ENCODE measurements at places on chromosomes 2 and 18.

GRCh38 chr2:240170354-240170735, 29.9 kb upstream of the OTOS start:
- DNase-seq, result no peak

- DNase-seq, result no peak
Observed at GRCh38 chr2:31312898-31313297, 78.9 kb downstream of the EHD3 start.

DNA sequence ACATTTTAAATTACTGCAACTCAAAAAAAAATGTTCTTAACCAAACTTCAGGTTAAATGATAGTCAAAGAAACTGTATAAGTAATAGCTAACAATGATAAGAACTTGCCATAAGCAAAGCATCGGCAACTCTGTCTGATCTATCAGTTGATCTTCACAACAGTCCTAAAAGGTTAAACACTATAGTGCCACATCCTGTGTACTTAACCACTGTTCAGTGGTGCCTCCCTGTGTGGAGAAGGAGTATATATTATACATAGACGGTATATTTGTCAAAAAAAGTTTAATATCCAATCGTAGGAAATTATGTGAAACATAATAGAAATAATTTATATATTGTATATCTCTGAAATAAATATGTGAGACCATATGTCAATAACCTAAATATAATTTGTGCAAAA, 13.0 kb downstream of the DTNA start:
- DNase-seq, result no peak

- no peak for DNase-seq
Observed at GRCh38 chr18:58842978-58843687, 21.5 kb upstream of the ZNF532 start.

- DNase-seq, result no peak
Observed at GRCh38 chr2:7262727-7263126, 345.5 kb downstream of the RNF144A start.

- DNase-seq, result peak; percentile 50
Observed at GRCh38 chr18:77067291-77068061, 65.1 kb downstream of the MBP start.

- DNase-seq, result no peak
Observed at GRCh38 chr2:176128982-176129796, at the start of gene HOXD8. TSS of gene HOXD8 (plus strand) at chr2:176129705. CDS start at chr2:176130367, 662 bp downstream.

DNA sequence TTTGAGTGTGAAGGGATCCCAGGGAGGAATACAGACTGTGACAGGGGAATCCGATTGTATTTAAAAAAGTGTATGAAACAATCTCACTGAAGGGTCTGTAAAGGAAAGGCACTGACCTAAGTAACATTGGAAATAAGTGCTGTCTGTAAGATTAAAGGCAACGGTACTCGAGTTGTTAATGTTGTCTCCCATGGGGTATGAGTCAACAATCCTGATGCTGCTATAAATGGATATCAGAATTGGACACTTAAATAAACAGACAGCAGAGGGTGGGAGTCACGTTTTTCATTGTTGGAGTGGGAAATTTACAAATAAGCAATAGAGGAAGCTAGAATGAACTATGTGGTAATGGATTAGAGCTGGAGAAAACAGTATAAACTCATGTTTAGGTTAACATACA, 452.4 kb upstream of the RGPD4 start:
- DNase-seq, result no peak

GRCh38 chr18:1916869-1917523, 654.3 kb downstream of the METTL4 start:
- peak; percentile 2 for DNase-seq

DNA sequence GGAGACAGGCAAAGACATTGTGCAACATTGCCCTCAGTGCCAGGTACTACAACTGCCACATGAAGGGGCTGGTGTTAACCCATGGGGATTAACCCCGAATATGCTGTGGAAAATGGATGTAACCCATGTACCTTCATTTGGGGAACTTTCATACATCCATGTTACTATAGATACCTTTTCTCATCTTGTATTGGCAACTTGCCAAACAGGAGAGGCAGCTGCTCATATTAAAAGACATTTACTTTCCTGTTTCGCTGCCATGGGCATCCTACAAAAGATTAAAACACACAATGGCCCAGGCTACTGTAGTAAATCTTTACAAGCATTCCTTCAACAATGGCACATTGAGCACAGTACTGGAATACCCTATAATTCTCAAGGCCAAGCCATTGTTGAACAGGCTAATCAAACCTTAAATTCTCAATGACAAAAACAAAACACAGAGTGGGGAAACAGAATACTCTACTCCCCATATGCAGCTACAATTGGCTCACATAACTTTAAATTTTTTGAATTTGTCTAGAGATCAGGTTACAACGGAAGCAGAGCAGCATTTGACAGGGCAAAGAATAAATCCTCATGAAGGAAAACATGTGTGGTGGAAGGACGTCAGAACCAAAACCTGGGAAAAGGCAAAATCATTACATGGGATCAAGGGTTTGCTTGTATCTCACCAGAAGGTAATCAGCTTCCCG, 1723.5 kb upstream of the LRRTM1 start:
- no peak for DNase-seq

DNA sequence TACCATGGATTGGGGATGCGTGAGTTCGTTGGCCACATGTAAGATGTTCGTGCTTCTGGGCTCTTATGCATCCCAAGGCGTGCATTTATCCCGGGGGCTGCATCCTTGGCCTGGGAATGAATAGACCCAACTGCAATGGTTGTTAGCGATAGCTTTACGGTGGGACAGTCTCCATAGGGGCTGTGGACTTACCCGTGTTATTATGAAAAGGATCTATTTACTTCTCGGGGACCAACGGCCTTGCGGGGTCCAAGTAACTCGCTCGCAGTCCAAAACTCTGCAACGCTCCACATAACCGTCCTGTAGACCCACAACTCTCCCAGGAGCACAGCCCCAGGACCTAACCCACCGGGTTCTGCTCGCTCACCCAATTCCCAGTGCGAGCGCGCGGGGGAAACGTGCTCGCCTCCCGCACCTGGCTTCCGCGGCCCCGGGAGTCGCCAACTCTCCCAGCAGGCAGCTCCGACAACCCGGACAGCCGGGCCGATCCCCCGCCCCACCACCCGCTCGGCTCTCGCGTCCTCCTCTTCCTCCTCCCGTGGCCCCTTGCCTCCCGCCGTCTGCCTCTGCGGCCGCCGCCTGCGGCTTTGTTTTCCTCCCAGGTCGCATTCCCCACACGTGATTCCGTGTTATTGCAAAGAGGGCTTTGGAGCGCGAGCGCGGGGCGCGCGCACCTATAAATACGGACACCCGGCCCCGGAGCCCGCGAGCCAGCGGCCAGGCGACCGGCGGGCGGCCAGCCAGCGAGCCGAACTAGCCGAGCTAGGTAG, at the start of gene CABLES1:
Gene CABLES1 (plus strand): TSS at position 706 of the 770 bp plus-strand sequence. CDS start 278 bp downstream, outside the sequence.
- DNase-seq, result no peak

GRCh38 chr2:21822505-21822904, 698.7 kb downstream of the TDRD15 start:
- no peak for DNase-seq

GRCh38 chr18:8991155-8991554, 111.3 kb upstream of the NDUFV2 start:
- no peak for DNase-seq

DNA sequence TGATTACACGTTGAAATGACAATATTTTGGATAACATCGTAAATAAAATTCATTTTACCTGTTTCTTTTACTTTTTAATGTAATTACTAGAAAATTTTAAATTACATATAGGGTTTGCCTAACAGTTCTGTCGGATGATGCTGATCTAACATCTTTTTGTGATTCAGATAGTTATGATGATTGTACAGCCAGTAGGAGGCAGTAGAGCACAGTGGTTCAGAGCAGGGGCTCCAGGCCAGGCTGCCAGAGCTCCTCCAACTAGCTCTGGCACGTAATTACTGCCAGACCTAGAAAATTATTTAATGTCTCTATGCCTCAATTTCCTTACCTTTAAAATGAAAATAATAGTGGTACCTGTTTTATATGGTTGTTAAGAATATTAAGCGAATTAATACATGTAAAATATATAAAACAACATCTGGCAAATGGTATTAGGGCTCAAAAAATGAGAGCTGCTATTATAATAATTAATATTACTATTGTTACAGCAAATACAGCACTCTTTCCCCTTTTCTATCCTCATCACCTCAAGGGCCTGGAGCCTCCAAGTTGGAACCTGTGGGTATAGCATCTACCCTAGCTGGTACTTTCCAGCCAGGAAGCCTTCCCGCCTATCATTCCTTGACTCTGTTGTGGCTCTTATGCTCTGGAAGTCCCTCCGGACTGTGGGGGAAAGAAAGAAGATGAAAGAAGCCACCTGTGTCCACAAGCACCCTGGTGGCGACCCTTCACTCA, 47.7 kb upstream of the PLA2R1 start:
- peak; percentile 30 for DNase-seq

DNA sequence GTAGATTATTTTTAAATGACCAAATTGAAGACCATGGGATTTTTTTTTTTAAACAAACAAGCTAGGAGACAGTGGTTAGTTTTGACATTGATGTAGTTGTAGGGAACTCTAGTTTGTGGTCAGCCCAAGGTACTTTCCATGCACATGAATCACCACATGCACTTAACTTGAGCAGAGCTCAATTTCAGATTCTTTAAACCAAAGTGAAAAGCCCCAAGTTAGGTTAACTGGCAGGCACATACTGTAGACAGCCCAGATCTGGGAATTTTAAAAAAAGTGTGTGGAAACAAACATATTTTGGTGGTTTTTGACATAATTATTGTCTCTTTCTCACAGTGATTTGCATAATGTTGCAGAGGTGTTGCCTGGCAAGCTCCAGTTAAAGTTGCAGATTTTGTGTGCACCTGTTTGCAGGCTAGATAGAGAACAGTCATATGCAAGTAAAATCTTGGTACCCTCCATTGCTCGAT, 88.4 kb downstream of the BCL2L11 start:
- no peak for DNase-seq

- DNase-seq, result no peak
Observed at GRCh38 chr2:235596272-235596671, 102.4 kb downstream of the AGAP1 start.

DNA sequence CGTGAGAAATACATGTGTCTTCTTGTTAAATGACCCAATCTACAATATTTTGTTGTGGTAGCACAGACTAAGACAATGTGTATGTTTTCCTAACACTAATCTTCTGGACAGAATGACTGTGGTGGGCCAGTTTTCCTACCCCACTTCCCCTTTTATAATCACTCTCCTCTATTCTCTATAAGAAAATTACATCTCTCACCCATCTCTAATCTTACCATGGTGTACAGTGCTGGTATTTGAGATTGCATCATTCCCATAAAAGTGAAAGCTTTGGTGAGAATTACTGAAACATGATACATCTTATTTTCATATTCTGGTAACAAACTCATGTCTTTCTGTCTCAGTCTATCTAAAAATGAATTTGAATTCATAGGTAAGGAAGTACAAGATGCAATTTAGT, 40.5 kb downstream of the CAVIN2 start:
- DNase-seq, result no peak

DNA sequence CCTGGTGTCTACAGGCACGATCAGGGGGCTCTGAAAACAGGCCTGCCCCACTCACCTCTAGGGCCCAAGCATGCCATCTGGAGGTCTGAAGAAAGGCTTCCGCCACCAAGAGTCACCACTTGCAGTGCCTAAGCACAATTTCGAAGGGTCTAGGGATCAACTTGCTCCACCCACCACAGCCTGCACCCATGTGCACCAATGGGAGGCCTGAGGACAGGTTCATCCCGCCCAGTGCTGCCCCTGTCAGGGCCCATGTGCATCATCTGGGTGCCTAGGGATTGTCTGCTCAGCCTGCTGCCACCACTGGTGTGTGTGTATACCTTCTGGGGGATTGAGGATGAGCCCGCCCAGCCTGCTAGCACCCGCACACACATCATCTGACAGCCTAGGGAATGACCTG, 121.0 kb upstream of the ACVR1C start:
- DNase-seq, result no peak

DNA sequence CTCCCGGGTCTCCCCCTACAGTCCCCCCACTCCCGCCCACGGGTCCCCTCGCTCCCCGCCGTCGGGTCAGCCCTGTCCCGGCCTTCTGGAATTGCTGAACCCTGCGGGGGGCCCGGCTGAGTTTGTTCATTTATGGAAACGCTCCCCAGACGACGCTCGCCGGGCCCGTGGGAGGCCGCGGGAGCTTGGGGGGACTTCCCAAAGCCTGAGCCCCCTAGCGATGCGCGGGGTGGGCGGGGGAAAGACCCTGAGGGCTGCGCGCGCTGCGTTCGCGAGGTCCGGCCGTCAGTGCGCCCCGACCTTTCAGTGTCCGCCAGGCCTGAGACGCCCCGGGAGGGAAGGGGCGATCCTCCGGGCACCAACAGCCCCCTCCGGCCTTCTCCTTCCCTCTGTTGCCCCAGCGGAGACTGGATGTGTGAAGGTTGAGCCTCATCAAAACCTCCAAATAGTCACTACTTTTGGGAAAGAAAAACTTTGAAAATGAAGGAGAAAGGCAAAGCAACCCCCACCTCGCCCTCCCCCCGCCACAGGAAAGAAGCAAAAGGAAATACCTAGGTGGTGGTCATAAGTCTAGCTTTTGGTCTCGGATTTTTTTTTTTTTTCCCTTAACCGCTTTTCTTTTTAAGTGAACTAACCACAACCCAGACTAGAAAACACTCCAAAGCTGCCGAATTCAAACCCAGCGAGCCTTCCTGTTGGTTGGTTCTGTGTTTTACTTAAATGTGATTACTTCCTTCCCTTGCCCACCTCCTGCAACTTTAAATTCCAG, 509 bp upstream of the CYS1 start:
- DNase-seq, result no peak

GRCh38 chr18:33918571-33918970, 306.1 kb downstream of the NOL4 start:
- no peak for DNase-seq

- no peak for DNase-seq
Observed at GRCh38 chr2:151786483-151786882, 41.7 kb downstream of the ARL5A start.

DNA sequence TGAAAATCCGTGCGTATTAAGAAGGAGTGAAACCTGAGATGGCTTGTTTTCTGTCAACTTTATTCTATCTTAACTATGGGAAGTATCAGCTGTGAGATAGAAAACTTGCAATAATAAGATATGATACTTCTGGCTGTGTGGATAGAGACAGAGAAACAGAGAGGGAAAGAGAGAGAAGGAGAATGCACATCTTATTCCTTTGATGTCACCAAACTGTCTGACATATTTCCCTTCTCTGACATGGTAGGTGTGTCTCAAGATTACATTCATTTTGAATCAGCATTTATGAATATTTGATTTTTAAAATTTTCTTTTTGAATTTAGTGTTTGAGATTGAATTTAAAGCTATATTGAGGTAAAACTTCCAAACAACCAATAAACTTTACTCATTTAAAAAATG, 69.4 kb downstream of the CDC42EP3 start:
- no peak for DNase-seq

DNA sequence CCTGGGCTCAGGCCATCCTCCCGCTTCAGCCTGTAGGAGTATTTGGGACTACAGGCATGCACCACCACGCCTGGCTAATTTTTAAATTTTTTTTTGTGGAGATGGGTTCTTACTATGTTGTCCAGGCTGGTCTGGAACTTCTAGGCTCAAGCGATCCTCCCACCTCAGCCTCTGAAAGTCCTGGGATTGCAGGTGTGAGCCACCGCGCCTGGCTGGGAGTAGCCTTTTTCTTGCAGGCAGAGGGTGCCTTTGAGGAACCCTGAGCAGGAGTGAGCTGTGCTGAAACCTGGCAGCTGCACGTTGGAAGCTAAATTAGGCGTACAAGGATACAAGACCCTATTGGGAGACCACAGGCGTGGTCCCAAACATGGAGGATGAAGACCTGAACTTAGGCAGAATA, 8.0 kb downstream of the CTDSP1 start:
- no peak for DNase-seq

All from HS-5 (cell line).